ENCODE measurements at places on chromosomes 1 and 21.

- no peak for DNase-seq
These were observed 827 bp downstream of the FMN2 start for GRCh38 chr1:240092301-240093119.

DNA sequence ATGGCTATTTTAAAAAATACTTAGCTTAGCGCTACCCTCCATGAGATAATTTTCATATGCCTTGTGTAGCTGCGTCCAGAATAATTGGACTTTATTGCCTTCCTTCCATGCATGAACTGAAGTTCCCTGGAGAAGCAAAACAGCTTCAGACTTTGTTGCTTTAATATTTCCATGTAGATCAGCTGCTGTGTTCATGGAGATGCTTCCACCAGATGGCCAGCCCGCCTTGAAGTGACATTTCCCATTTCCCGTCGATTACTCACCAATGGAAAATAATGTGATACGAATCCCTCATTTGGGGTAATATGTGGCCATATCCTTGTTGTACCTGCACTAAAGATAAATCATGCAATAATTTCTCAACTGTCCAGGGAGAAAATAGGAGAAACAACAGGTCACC, 47.4 kb upstream of the CLDN14 start:
- no peak for DNase-seq

- DNase-seq: no peak
These were observed 118.4 kb upstream of the NR5A2 start for GRCh38 chr1:199909137-199909536.

DNA sequence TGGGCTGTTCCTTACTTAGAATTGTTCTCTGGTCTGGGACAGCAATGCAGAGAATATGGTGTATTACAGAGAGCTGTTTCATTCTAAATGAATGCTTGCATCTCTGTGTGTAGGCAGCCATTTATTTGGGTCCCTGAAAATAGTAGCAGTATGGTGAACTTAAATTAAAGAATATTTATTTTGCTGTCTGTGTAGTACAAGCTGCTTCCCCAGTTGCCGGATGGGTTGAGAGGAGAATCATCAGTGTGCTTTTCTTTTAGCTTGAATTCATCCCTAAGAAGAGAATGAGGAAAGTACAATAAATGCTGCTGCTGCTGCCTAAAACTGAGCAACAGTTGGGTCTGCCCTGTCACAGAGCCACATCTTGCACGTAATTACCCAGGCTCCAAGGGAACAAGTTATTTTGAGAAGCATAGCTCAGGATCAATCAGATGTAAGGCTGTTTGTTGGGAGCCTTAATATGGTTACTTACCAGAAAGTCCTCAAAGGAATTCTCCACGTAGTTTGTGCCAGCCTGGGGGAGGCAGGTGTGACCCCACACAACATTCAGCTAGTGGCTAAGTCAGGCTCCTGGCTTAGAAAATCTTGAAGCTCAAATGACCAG, 16.6 kb downstream of the ACTN2 start:
- DNase-seq: no peak

All from activated gamma-delta T cell treated with Interleukin-2 at 50 U/mL for 16 hours (primary cell).